SK-N-SH treated with all-trans-retinoic acid at 6 μM for 48 hours (cell line): ENCODE measurements at places on chromosomes 16 and 17.

DNA sequence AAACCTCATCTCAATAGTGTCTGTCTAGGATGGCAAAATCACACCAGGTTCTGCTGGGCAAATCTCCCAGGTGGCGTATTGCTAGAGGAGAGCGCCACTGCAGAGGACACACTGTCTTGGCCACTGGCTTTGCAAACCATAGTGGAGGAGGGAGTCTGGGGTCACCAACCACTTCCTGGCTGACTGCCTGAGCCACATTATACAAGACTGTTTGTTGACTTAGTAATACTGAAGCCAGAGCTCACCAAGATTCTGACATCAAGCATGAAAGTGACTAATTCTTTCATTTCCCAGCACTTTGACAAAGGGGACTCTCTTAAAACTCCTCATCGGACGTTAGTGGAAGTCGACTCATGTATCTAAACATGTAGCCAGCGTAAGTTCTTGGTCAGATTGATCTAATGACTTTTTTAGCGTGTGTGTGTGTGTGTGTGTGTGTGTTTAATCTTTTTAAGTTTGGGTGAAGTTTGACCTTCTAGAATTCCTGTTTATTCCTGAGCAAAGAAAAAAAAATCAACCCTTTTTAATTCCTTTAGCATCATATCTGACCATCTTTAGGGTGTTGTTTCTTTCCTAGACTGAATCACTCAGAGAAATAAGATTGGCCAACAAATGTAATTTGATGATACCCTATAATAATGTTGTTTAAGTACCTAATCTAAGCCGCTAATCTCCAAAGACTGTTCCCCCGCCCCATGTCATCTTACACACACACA is 13.7 kb downstream of the PITPNC1 start:
- ATAC-seq, result peak; percentile 76

DNA sequence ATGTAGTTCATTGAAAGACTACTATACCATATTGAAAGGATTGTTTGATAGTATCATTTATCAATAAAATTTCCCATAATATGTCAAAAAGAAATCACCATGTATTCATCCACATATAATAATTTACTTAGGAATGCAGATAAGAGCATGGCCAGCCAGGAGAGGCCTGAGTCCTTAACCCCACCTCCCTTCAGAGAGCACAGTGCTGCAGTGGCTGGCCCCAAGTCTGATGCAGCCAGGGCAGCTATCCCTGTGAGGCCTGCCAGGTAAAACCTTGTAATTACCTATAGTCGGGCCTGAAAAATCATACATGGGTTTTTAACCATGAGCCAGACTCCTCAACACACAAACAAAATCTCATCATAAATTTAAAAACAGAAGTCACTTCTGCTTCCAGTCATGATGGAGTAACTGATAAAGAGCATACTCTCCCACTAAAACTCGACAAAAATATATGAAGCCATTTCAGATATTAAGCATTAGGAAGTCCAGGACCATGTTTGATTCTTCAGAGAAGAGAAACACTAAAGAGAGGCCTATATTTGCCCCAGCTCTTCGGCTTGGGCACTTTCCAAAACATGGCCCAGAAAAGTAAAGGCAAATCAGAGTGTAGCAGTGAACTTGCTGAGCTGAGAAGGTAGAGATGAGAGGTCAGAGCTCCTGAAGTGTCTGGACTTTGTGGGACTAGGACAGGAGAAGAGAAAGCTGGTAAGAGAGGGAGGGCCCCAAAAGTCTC is 40.9 kb upstream of the CCNF start:
- no peak for ATAC-seq

DNA sequence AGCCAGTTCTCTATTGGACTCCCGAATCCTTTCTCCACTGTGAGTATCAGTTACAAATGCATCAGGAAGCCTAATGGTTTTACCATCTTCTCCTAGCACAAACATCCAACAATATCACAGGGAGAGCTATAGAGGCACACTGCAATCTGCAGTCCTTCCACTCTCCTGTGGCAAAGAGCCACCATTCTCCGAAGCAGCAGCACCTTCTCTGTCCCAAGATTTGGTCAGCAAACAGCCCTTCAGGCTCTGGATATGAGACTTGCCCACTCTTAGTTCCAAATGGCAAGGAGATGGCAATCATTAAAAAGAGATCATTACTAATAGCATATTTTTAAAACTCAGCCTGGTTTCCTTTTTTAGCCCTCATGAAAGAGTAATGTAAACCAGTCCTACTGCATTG is 223.4 kb downstream of the HS3ST3A1 start:
- ATAC-seq, result no peak

DNA sequence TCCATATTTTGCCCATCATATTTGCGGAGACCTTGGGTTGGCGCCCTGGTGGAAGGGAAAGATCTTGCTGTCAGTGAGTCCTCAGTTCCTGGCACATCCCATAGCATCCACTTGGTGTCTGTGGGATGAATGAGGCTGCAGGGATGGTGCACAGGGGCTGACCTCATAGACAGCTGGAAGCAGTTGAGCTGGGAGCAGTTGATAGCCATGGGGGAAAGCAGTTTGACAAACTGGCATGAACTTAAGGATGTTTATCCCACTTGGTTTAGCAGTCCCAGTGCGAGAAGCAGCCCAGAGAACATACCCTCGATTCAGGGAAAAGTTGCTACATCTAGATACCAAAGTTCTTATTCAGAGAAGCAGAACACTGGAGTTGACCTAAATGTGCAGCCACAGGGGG is 80.7 kb downstream of the SNX29 start:
- no peak for ATAC-seq

DNA sequence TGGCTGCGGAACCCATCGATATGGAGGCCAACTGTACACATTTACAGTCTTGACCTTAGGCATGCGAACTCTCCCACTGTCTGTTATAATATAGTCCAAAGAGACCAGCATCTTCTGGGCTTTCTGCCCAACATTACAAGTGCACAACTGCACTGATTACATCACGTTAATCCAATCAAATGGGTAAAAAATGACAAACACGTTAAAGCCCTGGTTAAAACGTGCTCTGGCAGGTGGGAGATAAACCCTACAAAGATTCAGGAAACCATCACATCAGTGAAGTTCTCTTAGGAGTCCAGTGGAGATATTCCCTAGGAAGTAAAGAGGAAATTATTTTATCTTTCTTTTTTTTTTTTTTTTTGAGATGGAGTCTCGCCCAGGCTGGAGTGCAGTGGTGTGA is 23.7 kb upstream of the XYLT2 start:
- ATAC-seq, result peak; percentile 61

- peak; percentile 72 for ATAC-seq
Observed at GRCh38 chr17:50210240-50211225, 9.1 kb upstream of the COL1A1 start.

- ATAC-seq, result no peak
Observed at GRCh38 chr17:6536566-6537065, 19.7 kb downstream of the PITPNM3 start.

DNA sequence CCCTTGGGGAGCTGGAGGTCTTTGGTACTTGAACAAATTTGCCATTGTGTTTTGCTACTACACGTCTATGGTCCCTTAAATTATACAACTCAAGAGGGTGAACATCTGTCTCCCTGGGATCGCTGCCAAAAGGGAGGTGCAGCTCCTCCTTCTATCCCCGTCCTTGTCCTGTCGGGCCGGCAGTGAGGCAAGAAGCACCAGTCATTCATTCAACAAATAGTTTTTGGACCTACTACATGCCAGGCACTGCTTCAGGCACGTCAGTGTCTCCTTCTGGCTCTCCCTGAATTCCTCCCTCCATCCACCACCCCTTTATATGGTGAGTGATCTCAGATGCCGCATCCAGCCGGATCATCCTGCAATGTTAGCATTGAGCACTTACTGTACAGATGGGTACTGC is 2.2 kb upstream of the RPL38 start:
- ATAC-seq, result no peak

- no peak; the same call in 2 of the 3 replicates for ATAC-seq
Observed at GRCh38 chr17:61555127-61555566, 35.9 kb downstream of the NACA2 start.

DNA sequence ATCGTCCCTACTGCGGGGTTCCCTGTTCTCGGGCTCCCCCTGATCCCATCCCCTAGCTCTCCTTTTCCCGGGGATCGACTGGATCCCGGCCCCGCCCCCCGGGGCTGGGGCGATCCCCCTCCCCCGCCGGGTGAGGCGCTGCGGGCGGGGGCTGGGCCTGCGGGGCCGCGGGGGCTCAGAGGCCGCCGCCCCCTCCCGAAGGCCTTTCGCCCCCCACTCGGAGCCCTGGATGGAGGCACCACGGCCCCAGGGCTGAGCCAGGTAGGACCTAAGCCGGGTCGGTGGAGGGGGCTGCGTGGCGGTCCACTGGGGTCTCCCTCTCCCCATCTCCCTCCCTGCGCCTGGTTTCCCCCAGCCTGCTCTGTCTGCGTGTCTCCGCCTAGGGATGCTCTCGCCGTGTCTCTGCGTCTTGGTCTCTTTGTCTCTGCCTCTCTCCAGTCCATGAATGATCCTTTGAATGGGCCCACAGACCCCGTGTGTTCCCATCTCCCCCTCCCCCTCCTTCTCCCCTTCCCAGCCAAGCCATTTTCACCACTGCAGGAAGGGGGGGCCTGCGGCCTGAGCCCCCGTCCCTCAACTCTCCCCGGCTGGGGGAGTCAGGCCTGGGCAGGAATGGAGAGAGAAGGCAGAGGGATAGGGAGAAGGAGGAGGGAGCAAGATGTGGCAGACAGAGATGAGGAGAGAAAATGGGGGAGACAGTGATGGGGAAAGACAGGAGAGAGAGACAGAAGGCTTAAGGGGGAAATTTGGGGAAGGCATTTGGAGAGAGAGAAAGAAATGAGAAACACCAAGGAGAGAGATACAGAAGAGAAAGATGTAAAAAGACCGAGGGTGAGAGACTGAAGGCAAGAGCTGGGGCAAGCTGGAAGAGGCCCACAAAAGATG is 1.7 kb upstream of the TMEM256 start:
- ATAC-seq, result peak; percentile 3; the same call in 2 of the 3 replicates

GRCh38 chr16:89210165-89210903 is 7.2 kb upstream of the ZNF778 start:
- peak; percentile 52 for ATAC-seq

GRCh38 chr17:62630365-62631085 is 3.1 kb downstream of the MRC2 start:
- no peak for ATAC-seq

DNA sequence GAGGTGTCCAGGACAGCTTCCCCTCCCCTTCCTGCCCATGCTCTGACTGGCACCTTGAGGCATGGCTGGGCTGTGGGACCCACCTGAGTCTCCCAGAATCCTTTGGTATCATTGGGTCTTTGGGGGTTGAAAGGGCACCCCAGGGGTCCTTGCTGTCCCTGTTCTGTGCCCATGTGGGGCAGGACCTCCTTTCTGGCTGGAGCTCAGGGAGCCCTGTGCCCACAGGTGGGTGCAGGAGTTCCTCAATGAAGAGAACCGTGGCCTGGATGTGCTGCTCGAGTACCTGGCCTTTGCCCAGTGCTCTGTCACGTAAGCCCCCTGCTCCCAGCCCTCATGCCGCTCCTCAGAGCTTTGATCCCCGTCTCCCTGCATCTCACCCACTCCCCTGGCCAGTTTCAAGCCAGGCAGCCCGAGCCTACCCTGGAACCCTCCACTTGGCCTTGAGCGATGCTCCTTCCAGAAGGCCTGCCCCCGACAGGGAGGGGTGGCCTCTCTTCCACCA is 11.8 kb downstream of the FMNL1 start:
- ATAC-seq, result no peak

- ATAC-seq, result no peak
Observed at GRCh38 chr17:44071772-44072171, 1.2 kb downstream of the G6PC3 start.

- ATAC-seq, result peak; percentile 76
Observed at GRCh38 chr17:81440511-81441244, 45.4 kb downstream of the BAHCC1 start.

DNA sequence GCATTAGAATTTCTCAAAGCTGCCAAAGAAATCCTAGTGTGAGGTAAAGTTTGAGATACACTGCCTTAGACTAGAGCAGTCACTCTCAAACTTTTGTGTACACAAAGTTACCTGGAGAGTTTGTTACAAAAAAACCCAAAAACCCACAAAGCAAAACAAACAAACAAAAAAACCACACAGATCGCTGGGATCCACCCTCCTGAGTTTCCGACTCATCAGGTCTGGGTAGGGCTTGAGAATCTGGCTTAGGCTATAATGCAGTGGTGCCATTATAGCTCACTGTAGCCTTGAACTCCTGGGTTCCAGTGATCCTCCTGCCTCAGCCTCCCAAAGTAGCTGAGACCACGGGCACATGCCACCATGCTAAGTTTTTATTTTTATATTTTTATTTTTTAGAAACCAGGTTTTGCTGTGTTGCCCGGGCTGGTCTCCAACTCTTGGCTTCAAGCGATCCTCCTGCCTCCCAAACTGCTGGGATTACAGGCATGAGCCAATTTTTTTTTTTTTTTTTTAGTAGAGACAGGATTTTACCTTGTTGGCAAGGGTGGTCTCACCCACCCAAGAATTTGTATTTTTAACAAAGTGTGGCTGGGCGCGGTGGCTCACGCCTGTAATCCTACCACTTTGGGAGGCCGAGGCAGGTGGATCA is 22.3 kb upstream of the SMG1 start:
- no peak for ATAC-seq

GRCh38 chr16:916035-916799 is 54.6 kb downstream of the LMF1 start:
- no peak for ATAC-seq

DNA sequence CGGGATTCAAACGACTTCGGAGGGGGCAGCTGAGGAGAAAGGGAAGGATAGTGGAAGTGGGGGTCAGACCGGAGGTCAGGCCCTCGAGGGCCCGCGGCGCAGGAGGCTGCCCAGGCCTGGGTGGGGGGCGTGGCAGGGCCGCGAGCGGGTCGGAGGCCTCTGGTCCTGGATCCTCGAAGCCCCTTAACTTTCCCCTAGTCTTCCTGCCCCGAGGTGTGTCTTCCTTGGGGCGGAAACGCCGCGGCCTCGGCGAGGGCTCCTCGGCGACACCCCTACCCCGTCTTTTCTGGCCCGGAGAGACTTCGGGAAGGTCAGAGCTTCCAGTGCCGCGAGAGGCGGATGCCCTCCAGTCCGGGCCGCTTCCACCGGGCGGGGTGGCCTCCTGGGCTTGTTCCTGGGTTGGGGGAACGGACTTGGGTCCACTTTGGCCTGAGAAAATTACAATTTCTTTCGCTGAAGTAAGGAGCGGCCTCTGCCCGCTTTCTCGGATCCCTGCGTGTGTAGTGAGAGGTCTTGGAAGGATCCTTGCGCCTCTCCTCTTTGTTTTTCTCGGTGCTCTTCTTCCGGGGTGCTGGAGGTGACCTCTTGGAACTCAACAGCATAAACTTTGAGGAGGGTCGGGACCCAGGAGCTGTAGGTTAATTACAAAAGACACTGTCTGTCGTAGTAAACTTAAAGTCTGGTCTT is 491 bp downstream of the IST1 start:
- ATAC-seq, result peak; percentile 33

GRCh38 chr16:85491058-85491771 is 121.9 kb upstream of the GSE1 start:
- ATAC-seq, result peak; percentile 31; the same call in 2 of the 3 replicates
